ENCODE measurements at places on chromosomes 5 and 9.
A peak's percentile ranks its signal among the peaks of the same experiment; 100 is the strongest.

DNA sequence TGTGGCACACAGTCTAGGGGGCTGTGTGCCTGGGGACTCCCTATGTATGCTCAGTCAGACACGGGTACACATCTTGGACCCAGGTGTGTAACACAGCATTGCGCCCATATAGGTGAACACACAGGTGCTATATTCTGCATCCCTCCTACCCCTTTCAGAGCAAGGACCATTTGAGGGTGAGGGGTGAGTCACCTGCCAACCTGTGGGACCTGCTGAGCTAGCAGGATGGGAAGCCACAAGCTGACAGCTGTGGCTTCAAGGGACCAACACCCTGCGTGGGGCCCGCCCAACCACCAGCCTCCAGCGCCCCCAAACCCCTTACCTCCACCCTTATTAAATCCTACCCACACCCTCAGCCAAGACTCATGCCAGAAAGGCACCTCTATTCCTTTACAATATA, 14.6 kb upstream of the AQP7 start:
- no peak for DNase-seq

GRCh38 chr9:69412741-69413150, 87.7 kb downstream of the ENTREP1 start:
- peak; percentile 86 for DNase-seq

DNA sequence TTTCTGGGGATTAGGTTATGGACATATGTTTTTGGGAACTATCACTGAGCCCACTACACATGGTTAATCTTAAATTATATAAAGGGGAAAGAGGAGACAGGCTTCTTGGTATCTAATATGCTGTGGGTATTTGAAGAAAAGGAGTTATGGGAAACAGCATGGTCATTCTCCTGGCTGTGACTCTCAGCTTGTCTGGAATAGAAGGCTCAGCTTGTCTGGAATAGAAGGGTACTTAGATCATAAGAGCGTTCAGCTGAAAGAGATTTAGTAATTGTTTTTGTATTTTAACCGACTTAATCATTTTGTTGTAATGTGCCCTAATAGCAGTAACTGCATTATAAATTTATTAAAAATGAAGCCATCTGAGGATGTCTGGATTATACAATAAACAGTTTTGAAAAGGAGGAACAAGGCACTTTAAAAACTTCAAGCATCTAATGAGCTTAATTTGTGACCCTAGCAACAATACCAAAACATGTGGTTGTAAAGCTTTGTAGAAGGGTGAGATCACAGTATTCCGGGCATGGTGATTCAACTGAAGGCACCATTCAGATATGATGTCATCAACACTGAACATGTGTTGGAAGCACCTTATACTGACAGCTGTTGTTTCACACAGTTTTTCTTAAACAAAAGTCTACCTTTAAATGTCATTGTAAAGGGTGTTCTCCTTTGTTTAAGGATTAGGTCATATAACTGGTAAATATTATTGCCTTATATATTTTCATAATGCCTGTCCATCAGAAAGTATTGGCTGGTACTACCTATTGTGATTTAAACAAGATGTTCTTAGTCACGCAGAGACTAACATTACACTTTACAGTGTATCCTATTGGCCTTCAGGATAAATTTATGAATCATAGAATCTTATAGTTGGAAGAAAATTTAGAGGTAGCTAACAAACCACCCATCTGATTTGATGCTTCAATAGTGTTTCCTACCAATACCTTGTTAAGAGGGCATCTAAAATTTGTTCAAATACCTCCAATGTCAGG, 2174.1 kb upstream of the WWC1 start:
- DNase-seq, result no peak

GRCh38 chr5:32160228-32160627, 13.9 kb downstream of the GOLPH3 start:
- peak; percentile 53 for DNase-seq

- no peak for DNase-seq
Measured at GRCh38 chr5:56143373-56143714, 89.8 kb downstream of the ANKRD55 start.

DNA sequence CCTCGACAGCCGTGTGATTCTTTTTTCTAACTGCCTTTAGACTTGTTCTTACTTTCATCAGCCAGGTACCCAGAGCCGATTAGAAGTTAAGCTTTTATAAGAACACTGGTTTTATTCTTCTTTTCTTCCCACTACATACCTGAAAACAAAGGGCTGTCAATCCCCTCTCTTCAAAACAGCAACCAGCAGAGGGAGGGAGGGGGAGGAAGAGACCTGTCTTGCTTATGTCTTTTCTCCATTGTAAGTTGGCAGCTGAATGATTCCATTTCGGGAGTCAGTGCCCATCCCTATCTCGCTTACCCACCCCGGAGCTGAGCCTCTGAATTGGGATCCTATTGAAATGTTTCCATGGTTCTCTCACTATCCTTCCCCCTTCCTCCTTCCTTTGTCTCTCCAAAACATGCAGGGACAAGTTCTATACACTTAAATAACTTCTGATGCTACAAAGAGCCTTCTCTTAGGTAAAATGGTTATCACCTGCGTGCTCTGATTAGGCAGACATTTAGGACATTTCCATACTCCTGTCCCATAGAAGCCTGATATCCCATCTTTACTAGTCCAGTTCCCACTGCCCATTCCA, 83.9 kb upstream of the WWC1 start:
- no peak for DNase-seq

DNA sequence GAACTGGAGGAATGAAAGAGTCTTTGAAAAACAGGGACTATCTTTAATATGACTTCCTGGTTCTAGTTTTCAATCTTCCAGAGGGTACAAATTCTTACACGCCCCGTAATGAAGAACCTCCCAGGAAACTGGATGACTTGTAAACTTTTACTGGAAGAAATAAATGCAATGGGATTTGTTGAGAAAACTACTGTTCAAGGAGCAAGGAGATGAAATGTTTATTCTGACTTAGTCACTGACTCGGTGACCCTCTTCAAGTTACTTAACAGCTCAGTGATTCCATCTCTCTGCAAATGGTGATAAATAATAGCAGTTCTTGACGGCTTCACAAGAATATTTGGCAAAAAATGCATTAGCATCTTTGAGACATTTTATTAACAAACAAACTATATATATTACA, 858.6 kb downstream of the PTPRD start:
- no peak for DNase-seq

DNA sequence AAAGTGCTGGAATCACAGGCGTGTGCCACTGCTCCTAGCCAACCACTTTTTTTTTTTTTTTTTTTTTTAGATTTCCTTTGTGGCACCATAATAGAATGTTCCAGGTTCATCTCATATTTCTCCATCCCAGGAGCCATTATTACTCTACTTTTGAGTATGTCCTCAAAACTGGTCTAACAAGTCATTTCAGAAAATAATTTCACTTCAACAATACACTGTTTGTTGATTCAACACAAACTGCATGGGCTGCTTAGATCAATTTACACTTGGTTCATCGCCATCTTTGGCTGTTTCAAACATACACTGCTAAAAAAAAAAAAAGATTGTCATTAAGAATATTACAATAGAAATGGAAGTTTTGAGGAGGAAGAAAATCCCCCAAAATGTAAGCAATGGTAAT, 57.9 kb downstream of the CSNK1A1 start:
- DNase-seq, result no peak

- no peak for DNase-seq
Measured at GRCh38 chr5:175386526-175386925, 57.5 kb downstream of the DRD1 start.

- no peak for DNase-seq
Measured at GRCh38 chr9:110047955-110048402, 160.0 kb downstream of the C9orf152 start.

DNA sequence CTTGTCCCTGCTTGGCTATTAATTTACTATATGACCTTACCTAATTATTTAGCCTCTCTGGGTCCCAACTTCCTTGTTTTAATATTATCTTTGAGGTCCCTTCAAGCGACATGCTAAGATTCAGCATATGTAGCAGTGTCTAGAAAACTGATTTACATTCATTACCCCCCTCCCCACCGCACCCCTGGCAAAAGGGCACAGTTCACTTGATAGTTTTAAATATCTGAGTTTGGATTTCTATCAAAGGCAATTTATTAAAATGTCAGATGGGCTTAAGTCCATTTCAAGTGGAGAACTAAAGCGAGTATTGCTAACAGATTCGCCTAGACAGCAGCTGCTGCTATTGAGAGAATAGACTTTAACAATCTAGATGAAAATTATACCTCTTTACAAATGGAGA, 3.9 kb downstream of the CEMIP2 start:
- DNase-seq, result no peak

- peak; percentile 72 for DNase-seq
Measured at GRCh38 chr5:143402553-143403333, 743 bp downstream of the NR3C1 start.

- no peak for DNase-seq
Measured at GRCh38 chr5:14560091-14560595, 21.4 kb upstream of the OTULINL start.

- DNase-seq, result peak; percentile 75
Measured at GRCh38 chr9:129270903-129271431, 92.9 kb upstream of the IER5L start.

DNA sequence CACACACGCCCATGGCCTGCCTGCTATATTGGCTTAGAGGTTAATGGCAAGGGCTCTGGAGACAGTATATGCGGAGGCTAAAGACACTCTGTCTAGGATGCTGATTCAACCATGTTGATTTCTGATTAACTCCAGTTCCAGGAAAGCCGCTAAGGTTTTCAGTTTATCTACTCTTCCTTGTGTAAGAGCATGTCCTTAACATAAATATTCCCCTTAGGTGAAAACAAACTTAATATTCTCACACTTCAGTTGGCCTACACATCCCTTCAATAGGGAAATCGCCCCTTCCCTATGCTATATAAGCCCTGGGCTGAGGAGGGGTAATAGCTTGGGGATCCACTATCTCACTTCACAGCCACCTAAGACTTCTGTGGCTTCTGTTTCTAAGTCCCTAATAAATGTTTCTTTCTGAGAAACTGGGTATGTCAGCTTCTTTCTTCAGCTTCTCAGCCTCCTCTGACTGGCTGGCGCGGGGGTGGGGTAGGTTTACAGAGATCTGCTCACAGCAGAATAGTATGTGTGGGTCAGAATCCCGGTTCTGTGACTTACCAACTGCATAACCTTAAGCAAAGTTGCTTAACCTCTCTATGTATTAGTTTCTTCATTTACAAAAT, 4.3 kb upstream of the GPX3 start:
- no peak for DNase-seq

DNA sequence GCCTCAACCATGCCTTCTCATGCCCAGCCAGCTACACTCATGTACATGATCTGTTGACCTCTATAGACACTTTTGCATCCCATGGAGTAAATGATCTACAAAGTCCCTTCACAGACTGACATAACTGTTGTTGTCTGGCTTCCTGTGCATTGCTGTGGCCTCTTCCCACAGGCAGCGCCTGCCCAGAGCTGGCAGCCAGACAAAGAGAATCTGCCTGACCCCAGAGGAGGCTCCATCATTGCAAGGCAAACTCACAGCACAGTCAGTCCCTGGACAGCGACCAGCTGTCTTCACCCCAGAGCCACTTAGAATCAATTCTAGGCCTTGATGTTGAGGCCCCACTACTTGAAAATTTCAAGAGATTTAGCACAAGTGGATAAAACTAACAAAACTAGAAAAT, 65.5 kb downstream of the INSYN2B start:
- peak; percentile 84 for DNase-seq

GRCh38 chr9:121322037-121322736, 47.9 kb downstream of the STOM start:
- peak; percentile 93 for DNase-seq

Measured in GM23248 (cell line).